ENCODE measurements at places on chromosomes 3 and 15.

DNA sequence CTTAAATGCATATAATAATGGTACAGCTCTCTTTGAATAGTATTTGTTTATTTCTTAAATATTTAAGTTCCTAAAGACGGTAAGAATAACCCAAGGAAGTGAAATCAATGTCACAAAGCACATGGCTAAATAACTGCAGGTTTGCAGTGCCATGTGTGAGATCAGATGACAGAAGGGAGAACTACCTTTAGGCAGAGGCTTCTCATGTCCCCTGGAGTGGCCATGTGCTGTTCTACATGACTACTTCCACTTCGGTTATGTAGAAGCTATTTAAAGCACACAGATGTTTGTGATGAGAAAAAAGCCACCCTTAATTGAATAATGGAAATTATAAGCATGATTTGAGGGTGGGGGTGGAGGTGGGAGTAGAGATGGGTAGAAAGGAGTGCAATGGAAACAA is 109.1 kb downstream of the UBE3A start:
- DNase-seq: no peak

DNA sequence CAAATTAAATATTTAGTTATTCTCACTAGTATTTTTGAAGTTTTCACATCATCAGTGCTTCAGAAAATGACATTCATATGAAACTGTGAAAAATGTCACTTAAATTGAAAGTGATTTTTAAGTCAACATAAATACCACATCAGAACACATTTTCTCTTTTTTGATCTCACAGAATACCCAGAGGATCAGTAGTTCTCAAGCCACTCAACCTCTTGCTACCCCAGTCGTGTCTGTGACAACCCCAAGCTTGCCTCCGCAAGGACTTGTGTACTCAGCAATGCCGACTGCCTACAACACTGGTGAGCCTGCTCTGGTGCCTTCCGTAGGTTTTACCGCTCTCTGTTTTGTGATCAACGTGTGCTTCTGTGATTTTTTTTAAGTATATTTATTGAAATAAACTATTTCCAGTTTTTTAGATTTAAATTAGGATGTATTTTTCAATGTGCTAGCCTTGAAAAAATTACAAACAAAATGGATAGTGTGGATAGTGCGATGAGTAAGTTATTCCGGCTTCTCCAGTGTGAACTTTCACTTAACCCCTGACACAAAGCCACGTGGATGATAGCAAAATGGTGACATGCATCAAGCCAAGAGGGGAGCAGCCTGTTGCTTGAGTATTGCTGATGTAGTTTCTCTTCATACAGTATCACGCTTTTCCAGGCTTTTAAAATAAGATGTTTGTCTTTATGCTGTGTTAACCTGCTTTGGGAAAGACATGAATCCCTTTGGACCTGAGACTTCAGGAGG is 26.5 kb downstream of the LYSMD4 start:
- DNase-seq: no peak

DNA sequence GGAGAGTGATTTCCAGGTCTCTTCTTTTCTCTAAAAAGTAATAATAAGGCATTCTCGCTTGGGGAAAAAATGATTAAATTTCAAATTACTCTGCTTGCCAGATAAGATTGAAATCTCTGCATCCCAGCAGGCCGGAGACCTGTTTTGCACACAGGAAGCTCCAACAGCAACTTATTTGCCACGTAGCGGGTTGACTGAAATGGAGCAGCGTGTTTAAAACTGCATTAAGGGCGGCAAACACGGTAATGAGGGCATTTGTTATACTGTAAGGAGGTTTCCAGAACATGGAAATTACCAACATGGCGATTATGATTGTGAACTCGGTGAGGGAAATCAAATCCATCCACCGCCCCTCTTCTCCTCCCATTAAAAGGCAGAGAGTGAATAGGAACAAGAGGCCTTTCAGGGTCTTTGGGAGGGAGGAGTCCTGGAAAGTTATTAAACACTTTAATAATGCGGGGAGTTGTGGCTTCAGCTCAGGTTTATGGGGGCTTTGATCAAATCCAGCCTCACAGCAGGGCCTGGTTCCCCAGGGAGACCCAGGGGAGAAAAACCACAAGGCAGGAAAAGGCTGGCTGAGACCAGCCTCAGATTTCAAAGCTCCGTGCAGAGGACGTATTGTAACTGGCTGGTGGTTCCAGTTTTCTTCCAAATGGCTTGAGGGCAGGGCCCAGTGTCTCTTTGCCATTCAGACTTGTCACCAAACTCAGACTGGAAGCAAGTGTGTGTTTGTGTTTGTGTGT is 242.3 kb downstream of the TLE3 start:
- no peak for DNase-seq

DNA sequence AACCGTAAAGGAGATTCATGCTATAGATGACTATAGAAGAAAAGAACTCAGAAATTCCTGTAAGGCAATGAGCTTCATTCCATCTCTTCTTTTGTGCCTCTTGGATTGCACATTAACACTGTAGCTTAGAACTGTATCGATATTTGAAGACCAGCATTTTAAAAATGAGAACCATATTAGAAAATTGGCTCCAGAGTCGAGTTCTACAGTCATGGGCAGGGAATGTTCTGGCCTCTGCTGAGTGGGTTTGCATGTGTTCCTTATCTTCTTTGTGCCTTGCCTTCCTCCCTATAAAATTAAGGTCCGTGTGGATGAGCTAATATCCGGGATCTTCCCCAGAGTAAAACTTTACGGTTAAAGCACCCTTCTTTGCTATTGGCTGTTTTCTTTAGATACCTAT is 77.4 kb upstream of the PLCL2 start:
- DNase-seq: no peak

GRCh38 chr3:145959457-145960088 is 201.4 kb downstream of the PLOD2 start:
- DNase-seq: no peak

GRCh38 chr15:68017201-68017600 is 36.9 kb upstream of the PIAS1 start:
- no peak for DNase-seq

DNA sequence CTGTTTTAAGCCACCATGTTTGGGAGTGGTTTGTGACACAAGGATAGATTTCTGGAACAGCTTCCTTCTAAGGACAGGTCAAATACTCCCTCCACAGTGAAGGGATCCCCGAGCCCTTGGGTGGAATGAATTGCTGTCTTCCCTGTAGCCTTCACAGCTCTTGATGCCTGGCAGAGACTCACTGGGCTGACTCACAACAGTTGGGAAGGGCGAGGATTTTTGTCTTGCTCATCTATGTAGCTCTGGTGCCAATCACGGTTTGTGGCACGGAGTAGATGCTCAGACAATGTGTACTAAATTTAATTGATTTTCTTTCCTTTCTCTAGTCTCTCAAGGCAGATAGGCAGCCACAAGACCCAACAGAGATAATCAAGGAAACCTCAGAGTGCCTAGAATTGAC is 27.0 kb downstream of the CRYGS start:
- no peak for DNase-seq

GRCh38 chr3:120566243-120566975 is 29.7 kb upstream of the NDUFB4 start:
- DNase-seq: no peak

GRCh38 chr3:184169896-184170875 is 4.5 kb upstream of the AP2M1 start:
- no peak for DNase-seq
